Stimulated activated CD4-positive, alpha-beta T cell treated with anti-CD3 and anti-CD28 coated beads, Interleukin-1b, Interleukin-23, amount 100 ng/mL, for 1 hour (primary cell): ENCODE measurements at places on chromosomes 16 and 17.

DNA sequence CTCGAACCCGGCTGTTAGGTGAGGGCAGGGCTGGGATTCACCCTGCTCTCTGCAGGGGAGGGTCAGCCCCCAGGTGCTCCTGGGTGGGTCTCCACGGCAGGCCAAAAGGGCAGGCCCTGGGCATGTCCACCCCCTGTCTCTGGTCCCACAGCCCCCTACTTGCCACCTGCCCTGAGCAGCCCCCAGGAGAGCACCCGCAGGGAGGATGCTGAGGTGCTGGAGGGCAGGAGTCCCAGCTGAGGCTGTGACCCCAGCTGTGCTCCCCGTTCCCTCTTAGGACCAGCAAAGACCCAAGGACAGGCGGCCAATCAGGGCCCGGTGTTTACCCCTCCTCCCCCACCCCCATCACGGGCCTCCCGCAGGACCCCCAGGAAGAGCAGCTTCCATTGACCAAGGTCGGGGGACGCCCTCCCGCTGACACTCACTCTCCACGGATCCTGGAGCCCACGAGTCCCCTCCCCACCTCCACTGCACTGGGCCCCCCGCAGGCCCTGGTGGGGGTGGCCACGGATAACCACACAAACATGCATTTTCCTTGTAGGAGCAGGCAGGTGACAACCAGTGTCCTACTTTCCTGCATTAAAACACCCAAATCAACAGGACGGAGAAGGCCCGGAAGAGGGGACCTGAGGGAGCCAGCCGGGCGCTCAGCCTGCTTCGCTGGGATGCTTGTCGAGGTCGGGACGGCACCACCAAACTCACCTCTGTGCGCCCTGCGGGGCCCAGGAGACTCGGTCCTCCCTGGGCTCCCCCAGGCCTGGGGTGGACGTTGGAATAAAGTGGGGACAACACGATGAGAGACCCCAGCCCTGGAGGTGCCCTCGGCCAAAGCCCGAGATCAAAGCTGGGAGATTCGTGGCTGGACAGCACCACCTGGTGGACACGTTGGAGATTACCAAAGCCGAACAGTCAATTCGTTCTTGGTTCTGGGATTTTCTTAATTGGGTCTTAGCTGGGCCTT is 22.5 kb upstream of the ENPP7 start:
- DNase-seq = peak; percentile 38

DNA sequence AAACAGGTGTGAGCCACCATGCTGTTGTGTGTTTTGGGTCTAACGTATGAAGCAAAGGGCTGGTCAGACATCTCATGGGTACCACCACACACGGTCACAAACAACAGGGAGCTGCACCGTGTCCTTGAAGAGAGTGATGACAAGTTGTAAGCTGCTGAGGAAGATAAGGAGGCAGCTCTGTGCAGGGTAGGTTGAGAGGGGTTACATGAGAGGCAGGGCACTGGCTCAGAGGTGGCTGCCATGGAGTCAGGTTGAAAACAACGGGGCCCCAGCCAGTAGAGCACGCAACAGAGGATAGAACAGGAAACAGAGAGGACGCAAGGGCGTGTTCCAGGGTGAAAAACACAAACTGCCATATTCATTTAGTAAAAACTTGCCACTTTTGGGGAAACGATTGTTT is 52.2 kb downstream of the TRARG1 start:
- DNase-seq = no peak

DNA sequence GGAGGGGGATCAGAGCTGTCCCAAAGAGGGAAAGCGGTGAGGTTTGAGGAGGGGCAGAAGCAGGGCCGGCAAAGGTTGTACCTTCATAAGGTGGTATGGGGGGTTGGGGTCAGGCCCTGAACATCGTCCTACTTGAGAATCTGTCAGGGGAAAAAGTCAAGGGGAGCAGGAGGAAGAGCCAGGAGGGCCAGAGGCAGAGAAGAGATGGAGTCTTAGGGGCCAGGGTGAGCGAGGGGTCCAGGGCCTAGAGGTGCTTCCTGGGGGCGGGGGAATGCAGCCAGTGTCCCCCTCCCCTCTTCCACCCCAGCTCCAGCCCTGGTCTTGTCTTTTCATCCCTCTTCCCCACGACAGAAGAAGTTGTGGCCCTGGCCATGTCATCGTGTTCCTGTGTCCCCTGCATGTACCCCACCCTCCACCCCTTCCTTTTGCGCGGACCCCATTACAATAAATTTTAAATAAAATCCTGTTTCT is 1.3 kb upstream of the PRRT2 start:
- DNase-seq = no peak

GRCh38 chr17:499951-500461 is 147.4 kb upstream of the RPH3AL start:
- DNase-seq = no peak

DNA sequence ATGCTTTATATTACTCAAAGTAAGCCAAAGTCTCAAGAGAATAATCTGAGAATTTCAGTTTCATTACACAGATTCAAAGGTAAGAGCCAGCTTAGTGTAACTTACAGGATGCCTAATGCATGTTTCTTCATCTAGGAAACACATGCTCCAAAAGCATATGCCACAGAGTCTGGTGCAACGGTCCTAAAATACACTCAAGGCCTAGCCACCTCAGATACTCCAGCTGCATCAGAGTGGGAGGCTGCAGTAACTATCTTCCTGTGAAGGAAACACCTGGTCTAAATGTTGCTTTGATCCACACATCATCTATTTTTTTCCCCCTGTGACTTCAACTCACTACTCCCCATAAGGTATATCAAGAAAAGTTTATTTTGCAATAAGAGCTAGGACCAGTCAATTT is 51.6 kb upstream of the CORO6 start:
- DNase-seq = no peak

- no peak for DNase-seq
Observed at GRCh38 chr17:80997424-80998117, 5.9 kb downstream of the CHMP6 start.

- no peak for DNase-seq
Observed at GRCh38 chr17:80971704-80972304, 19.8 kb upstream of the CHMP6 start.

GRCh38 chr17:78729641-78730040 is 52.4 kb downstream of the CYTH1 start:
- no peak for DNase-seq

DNA sequence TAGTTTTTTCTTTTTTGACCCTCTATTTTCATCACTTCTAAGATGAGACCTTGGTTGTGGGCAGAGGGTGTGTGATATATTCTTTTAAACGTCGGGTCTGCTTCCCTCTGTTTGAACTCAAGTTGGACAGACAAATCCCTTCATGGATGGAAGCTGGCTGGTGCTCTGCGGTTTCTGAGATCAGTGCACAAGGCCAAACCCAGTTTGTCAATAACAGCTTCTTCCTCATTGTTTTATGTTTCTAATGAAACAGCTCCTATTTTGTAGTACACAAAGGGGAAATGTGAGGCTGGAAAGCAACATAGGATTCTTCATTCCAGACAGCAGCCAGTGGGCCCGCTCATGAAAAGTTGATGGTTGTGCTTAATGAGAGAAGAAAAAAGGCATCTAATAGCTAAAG is 159.6 kb downstream of the PRKCA start:
- DNase-seq = no peak

- DNase-seq = no peak
Observed at GRCh38 chr17:61399131-61400065, at the start of gene TBX2. Gene TBX2 (plus strand): TSS chr17:61399843. CDS start chr17:61400177, 334 bp downstream.

- DNase-seq = no peak
Observed at GRCh38 chr17:34377078-34377823, 14.2 kb upstream of the CCL1 start.

- no peak for DNase-seq
Observed at GRCh38 chr16:66196770-66197169, 169.7 kb upstream of the CDH5 start.

- DNase-seq = no peak
Observed at GRCh38 chr17:79714176-79715097, 16.3 kb upstream of the ENPP7 start.

- no peak for DNase-seq
Observed at GRCh38 chr17:10091046-10091445, 107.4 kb downstream of the GAS7 start.

GRCh38 chr17:4744999-4745969 is 5.6 kb upstream of the CXCL16 start:
- DNase-seq = no peak

DNA sequence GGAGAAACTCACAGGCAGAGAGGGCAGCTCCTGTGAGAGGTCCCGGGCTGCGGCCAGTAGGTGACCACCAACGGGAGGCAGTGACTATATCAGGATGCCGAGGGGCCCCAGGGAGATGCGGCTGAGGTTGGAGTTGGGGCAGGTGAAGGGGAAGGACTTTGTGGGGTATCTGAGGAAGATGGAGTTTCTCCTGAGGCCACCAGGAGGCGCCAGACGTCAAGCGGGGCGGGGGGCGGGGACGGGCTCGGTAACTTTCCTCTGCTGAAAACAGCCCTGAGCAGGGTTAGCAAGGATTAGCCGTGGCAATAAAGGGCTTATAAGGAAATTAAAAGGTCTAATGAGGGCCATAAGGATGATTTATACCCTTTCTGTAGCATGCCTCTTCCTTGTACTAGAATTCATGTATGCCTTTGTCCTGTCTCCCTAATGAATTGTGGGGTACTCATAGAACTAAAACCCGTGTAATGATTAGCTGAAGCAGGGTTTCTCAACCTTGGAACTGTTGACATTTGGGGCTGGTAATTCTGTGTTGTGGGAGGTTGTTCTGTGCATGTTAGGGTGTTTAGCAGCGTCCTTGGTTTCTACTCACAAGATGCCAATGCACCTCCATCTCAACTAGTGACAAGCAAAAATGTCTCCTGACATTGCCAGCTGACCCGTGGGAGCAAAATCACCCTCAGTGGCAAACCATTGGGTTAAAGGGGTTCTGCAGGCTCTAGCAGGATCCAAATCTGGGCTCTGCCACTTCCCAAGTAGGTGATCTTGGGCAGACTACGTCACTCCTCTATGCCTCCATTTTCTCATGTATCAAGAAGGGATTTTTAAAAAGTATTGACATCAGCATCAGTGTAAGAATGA is 74.8 kb upstream of the GRIN2A start:
- peak; percentile 20 for DNase-seq

DNA sequence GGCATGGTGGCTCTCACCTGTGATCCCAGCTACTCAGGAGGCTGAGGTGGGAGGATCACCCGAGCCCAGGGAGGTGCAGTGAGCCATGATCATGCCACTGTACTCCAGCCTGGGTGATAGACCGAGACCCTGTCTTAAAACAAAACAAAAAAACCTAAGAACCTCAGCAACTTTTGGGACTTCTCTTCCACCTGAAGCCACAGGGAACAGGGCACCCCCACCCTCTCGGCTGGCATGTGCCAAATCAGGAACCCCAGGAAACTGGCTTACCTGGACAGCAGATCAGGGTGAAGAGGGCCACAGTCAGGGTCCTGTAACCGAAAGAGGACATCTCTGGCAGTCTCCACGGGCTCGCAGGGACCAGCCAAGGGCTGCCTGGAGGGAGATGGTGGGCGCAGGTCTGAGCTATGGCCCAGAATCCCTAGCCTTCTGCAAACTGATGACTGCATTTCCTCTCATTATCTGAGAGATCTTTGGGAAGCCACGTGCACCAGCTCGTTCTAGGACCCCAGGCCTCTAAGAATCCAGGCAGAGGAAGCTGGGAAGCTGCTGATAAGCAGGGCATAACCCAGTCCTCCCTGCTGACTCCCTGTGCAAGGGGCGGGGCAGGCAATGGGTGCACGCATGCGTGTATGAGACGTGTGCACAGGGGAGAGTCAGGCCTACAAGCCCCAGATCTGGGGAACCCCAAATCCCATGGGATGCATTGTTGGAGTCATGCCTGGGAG is 8.4 kb downstream of the PRR29 start:
- DNase-seq = no peak

DNA sequence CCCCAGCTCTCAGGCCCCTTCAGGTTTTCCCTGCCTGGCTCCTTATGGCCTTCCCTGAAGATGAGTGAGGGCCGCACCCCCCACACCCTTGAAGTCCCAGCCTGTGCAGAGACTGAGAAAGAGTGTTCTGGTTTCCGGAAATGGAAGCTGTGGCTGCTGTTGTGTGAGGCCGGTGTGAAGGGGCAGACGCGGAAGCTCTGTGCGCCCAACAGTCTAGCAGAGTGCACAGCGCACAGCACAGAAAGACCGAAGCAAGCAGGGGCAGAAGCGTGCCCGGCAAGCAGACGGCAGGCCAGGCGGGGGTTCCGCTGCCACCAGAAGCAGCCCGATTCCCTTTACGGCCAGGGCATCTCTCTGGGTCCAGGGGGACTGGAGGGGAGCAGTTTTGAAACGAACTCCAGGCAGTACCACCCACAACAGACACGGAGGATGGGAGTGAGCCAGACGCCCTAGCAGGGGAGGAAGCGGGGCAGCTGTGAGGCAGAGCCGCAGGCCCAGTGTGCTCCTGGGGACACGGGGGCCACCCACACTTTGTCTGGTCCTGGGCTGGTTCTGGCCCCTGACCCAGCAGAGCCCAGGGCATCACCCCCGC is 16.7 kb downstream of the TPSG1 start:
- no peak for DNase-seq

- DNase-seq = no peak
Observed at GRCh38 chr16:70470927-70471341, 16.5 kb downstream of the FCSK start.

- DNase-seq = no peak
Observed at GRCh38 chr17:41304091-41304490, 1.4 kb upstream of the KRTAP29-1 start.

DNA sequence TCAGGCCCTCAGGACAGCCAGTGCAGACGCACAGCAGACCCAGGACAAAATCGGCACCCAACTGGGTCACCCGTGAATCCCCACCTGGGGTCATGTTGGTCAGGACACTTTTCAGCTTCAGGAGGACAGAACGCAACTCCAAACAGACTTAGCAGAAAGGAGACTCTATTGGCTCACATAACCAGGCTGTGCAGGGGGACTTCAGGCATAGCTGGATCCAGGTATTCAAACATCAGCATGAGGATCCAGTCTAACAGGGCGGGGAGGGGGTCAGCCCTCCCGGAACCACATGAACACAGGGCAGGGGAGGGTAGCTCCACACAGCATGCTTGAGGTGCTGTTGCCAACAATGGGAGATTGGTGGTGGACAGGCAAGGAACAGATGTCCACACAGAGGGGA is 22.0 kb downstream of the ZNF469 start:
- no peak for DNase-seq

DNA sequence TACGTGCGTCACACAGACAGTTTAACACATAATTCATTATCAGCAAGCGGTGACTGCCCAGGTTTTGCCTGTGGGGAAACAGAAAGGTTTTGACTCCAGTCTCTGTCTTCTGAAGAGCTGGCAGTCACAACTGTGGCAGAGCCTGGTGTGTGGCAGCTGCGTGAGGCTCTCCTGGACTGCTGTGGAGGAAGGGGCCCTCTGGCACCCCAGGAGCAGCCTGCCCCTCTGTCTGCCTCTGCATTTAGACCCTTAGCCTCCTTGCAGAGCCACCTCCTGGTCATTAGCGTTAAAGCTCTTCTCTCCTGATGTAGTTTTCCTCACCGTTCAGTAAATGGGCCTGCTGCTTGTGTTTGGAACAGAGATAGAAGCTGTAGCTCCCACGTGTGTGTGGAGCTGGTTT is 10.9 kb downstream of the RAB40C start:
- DNase-seq = no peak
